ENCODE measurements at places on chromosomes 1 and 21.
A peak's percentile ranks its signal among the peaks of the same experiment; 100 is the strongest.

DNA sequence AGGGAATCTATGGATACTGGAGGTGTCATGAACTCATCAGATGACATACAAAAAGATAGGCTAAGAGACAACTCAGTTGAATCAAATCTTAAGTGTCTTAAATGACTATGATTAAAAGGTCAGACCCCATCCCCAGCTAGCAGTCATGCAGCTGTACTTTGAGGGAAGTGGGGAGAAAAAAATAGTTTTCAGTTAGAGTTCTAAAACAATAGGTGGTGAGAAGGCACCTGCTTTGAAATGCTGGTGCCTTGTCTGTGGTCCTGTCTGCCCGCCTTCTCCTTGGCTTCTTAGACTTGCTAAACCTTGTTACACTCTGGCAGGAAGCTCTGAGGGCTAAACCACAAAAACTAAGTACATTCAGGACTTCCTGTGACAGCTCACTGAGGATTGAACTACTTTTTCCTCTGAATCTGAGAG, 15.3 kb downstream of the CD2 start:
- peak; percentile 90 for DNase-seq

DNA sequence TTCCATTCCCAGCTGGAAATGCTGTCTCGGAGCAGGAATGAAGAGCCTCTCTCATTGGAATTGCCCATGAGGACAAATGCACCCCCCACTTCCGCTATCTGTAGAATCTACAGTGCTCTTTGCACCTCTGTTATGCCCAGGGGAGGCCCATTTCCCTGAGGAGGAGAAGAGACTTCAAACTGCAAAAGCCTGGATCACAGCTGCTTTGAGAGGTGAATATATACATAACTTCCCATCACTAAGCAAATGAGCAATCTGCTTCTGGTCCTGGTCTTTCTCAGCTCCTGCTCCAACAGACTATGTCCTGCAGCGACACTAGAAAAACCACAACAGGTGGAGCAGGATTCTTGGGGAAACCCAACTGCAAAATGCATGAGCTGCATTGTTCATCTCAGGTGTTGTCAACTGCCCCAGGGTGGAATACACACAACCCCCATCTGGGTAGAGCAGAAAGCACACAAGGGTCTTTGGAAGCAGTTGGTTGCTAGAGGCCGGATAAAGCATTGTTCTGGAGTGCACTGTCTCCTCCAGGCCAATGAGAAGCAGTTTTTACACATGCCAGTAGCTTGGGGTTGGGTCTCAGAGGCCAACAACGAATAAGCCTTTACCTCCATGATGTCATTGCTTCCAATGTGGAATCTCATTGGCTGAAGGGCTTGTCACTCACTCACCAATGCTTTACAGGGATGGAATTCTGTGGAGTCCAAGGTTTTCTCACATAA, 67.7 kb upstream of the RAB4A start:
- DNase-seq = no peak

DNA sequence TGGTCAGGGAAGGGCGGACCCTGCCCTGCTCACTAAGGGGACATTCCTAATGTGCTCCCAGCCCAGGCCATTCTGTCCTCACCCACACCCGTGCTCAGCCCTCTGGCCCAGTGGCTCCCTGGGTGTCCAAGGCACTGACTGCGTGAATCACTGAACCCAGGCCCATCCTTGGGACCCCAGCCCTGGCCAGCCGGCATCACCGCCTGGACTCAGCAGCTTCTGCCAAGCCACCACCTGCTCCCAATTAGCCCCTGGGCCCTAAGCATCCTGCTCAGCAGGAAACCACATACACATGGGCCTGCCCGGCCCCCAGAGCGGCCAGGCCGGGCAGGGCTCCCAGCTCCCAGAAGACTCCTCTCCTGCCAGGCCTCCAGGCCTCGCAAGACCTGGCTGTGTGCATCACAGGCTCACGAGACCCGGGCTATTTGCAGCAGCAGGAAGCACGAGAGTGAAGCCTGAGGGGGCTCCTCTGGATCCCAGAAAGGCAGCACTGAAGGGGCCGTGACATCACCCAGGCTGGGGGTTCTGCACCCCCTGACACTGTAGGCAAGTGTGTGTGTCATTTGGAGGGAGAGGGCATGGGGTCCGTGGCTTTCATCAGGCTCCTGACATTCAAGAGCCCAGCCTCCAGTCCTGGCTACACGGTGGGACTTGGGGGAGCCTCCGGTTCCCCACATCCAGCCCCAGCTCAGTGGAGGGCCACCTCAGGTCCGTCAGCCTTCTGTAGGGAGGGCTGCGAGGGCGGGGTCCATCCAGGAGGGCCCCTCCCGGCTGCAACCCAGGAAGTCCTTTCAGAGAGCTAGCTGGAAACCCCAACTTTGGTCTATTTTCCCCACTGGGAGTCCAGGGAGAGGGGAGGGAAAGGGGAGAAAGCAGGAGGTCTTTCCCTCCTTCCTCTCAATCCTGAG, 1.6 kb downstream of the MFAP2 start:
- DNase-seq = no peak

DNA sequence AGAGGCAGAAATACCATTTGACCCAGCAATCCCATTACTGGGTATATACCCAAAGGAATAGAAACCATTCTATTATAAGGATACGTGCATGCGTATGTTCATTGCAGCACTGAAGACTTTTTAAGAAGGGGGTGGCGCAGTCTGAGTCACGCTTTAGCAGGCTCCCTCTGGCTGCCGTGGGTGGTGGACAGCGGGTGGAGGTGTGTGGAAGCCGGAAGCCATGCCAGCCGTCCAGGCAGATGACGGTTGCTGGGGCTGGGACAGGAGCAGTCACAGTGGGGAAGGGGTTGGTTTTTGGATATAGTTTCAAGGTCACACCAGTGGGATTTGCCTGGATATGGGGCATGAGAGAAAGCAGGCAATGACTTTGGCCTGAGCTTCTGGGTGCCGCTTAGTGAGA, 270.5 kb downstream of the GRIK3 start:
- DNase-seq = no peak

GRCh38 chr1:9019896-9020295, 6.3 kb downstream of the SLC2A7 start:
- DNase-seq = no peak

DNA sequence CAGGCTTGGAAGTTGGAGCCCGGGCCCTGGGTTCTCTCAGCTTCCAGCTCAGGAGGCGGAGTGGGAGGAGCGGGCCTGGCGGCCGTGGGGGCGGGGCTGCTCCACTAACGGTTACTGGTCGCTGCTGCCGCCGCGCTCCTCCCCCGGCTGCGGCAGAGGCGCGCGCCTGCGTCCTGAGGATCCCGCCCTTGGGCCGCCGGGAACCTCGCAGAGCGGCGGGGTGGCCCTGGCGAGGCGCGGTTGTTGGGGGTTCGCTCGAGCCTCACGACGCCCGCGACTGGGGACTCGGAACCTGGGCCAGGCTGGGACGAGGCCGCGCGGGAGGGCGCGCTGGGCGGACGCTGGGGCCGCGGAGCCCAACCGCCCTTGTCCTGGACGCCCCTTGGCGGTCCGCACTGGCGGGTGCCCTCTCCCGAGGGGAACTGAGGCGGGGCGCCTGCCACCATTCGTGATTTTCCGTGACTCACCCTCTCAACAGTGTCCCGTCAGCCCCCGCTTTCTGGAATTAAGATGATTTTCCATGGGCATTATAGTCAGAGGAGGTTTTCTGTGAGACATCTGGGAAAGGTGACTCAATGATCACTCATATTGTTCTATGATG, 34.1 kb downstream of the OR2G3 start:
- peak; percentile 2 for DNase-seq

GRCh38 chr1:147171399-147172167, 687 bp downstream of the PRKAB2 start:
- DNase-seq = no peak

GRCh38 chr1:47423872-47424271, 7.8 kb downstream of the FOXE3 start:
- DNase-seq = no peak

DNA sequence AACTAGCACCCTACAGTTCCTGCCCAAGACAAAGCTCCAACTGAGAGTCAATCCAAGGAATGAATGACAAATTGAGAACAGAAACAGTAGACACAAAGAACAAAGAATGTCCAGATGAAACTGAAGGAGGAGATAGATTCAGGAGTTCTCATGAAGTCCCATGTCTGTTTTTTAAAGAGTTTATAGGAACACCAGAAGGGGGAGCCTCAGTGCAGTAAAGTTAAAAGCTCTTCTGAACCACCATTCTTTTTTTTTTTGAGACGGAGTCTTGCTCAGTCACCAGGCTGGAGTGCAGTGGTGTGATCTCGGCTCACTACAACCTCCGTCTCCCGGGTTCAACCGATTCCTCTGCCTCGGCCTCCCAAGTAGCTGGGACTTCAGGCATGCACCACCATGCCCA, 323.6 kb downstream of the MRPL39 start:
- peak; percentile 12 for DNase-seq

GRCh38 chr1:27876341-27877114, 4.2 kb downstream of the THEMIS2 start:
- DNase-seq = no peak

DNA sequence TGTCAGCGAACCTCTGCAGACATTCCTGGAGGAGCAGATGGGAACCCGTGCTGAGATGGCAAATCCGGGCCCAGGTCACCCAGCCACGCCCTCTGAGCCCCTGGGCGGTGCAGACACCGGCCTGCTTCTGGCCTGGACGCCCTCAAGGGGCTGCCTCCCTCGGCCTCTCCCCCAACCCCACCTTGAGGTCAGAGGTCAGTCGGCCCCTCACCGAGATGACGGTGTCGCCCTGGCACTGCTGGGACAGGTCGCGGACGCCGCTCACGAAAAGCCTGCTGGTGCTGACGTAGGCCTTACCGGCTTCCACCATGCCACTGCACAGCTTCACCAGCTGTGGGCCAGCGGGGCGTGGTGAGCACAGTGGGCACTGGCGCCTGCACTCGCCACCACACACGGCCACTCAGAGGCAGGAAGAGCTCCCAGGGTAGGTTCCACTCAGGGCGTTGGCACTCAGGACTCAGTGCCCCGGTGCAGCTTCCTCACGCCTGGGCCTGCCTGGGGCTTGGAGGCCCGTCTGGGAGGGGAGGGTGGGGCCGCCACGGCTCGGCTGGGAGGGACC, 4.7 kb downstream of the ACAP3 start:
- DNase-seq = no peak

GRCh38 chr1:44682883-44683265, 8.4 kb downstream of the ARMH1 start:
- DNase-seq = no peak

DNA sequence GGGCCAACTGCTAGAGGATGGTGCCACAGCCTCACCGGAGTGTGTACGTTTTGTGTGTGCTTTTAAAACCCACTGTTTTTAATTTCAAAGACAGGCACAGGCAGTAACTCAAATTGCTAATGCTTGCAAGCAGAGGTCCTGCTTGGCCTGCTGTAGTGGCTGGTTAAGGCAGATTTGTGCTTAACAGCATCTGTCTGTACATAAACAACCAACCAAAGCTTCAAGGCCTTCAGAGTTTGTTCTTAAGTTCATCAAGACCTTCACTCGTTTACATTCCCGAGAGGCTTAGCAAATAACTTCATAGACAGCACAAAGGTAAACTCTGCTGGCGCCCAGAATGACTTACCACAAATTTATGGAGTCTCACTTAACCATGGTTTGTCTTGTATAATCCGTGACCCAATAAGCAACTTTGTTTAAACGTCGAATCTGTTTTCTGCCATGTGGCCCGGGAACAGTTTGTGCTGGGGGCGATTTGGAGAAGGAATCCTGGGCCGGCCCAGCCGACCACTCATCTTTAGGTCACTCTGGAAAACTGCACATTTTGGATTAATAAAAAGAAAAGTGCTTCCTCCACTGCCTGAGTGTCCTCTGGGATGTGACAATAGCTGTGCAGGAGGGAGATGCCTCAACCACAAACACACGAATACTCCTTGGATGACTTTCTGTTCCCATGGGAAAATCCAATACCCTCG, 58.1 kb downstream of the CAPZB start:
- DNase-seq = no peak

DNA sequence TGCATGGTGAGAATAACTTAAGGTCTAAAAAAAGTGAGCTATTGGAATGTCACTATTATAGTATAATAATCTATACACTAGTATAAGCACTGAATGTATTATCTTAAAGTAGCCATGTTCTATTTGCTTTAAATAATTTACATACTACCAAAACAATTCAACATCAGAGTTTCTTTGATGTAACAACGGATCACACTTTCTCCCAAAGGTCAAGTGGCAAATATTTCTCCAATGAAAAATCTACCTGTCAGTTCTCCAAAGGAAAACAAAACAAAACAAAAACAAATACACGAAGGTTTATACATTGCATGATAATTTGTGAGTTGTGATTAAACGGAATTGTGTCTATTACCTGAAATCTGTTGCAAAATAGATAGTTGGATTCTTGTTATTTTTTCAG, 581.4 kb downstream of the USP25 start:
- DNase-seq = no peak

DNA sequence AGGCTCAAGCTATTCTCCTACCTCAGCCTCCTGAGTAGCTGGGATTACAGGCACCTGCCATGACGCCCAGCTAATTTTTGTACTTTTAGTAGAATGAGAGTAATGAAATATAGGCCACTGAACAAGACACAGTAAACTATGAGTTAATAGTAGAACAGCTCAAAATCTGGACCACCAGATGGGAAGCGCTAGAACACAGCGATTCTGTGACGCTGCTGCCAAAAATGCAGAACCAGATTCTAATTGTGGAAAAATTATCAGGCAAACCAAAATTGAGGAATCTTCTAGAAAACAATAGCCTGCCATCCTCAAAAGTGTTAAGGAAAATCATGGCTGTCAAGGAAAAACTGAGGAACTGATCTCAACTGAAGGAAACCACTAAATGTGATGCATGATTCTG, 111.4 kb upstream of the TIAM1 start:
- no peak for DNase-seq

GRCh38 chr21:44000360-44000759, 11.7 kb upstream of the TRAPPC10 start:
- DNase-seq = no peak

- no peak for DNase-seq
These were observed 458 bp downstream of the ZC3H12A start for GRCh38 chr1:37474697-37475379.

- DNase-seq = no peak
These were observed 47.9 kb downstream of the NPHP4 start for GRCh38 chr1:5944154-5944842.

GRCh38 chr1:108199201-108199691, 897 bp downstream of the SLC25A24 start:
- no peak for DNase-seq

DNA sequence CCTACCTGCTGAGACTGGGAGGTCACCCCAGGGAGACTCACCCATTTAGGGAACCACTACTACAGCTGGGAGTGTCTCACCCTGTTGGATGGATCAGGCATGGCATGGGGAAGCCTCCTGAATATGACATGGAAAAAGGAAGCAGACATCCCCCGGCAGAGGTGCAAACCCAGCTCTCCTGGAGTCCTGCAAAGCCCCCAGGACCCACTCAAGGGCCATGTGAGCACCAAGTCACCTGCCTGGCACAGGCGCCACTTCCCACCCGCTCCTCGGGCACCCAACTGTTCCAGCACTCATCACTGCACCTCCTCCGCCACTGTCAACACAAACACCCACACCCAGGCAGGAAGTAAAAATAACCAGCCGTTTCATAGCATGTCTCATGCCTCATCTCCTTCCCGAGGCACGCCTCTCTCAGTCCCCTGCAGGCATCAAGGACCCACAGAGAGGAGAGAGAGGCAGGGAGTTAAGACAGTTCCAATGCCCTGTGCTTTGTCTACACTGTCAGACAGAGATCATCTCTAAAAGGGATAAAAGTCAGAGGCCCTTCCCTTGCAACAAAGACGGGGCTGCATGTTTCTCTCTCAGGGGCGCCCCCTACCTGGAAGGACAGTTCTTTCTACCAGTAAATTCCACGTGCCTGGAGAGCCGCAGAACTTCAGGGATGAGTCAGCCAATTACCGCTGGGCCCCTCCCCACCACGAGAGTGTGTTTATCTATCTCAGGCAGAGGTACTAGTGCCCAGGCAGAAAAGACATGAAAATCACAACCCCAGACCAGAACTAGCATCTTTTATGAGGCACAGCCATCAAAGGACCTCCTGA, 150.1 kb upstream of the SOD1 start:
- DNase-seq = peak; percentile 81
